AG04450 (cell line): ENCODE measurements at places on chromosomes 1 and 21.

DNA sequence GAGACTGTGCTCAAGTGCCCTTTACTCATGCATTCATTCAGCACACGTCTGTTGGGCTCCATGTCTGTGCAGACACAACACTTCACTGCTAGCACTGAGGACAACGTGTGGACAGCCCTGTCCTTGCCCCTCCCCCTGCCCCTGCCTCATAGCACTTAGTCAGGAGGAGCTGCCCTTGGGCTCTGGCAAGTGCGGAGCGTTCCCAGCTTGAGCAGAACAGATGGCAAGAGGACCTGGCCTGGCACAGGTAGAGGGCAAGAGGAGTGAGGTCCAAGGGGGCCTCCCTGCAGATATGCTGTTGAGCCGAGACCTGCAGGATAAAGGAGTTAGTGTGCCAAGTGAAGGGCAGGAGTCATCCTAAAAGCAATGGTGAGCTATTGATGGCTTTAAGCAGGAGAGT lies 81.3 kb downstream of the GRIK3 start:
- DNase-seq = no peak

- peak; percentile 67 for DNase-seq
Observed at GRCh38 chr1:198776602-198777029, 137.8 kb downstream of the PTPRC start.

- no peak for DNase-seq
Observed at GRCh38 chr1:40734882-40735628, 43.6 kb downstream of the NFYC start.

DNA sequence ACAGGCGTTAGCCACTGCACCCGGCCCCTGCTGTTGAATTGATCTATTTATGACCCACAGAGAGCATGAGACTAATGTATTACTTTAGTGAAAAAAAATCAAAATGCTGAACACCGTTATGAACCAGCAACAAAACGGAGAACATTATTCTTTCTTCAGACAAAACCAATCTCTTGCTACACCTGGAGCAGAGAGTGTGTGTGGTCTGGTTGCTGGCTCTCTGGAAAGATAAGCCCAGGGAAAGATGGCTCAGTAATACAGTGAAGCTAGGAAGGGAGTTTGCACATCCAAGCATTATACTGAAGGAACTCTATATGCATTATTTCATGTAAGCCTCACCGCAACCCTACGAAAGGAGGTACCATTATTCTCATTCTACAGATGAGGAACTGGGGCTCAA lies 117.0 kb downstream of the GLUL start:
- no peak for DNase-seq

GRCh38 chr1:156812293-156812990 lies 4.2 kb downstream of the SH2D2A start:
- DNase-seq = no peak

- no peak for DNase-seq
Observed at GRCh38 chr1:1398677-1399186, 403 bp downstream of the CCNL2 start.

GRCh38 chr1:212217633-212218032 lies 67.6 kb upstream of the PPP2R5A start:
- no peak for DNase-seq
